Breast epithelium (tissue), 4 donors: ENCODE measurements at places on chromosomes 4 and X.
A peak's percentile ranks its signal among the peaks of the same experiment; 100 is the strongest.

- H3K27me3 ChIP-seq, result peaks cover 5% of the 10 kb centered on the region
- H3K4me3 ChIP-seq, result no peak overlapping the region
- H3K27ac ChIP-seq, result no peak overlapping the region
- H3K4me1 ChIP-seq, result no peaks in the 10 kb centered on the region
- no peaks in the 10 kb centered on the region for H3K36me3 ChIP-seq
These were observed 2.9 kb downstream of the GPR78 start for GRCh38 chr4:8582941-8583654.

DNA sequence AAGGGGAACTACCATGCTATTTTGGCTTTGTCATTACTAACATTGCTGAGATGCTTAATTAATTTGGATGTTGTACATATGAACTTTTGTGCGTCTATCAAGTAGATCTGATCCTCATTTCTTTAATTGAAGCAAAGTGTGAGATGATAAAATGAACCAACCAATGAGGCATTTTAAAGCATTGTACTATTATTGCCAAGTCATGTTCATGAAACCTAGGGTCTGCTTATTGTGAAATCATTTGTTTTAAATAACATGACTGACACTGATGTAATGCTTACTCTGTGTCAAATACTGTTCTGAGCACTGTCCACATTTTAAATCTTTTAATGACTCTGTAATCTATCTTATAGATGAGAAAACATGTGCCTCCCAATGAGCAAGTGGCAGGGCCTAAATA is 57.7 kb downstream of the C4orf33 start:
- H3K4me3 ChIP-seq, result no peak overlapping the region
- no peaks in the 10 kb centered on the region for H3K4me1 ChIP-seq
- no peak for DNase-seq
- no peak overlapping the region for H3K27ac ChIP-seq
- no peaks in the 10 kb centered on the region for H3K27me3 ChIP-seq
- H3K36me3 ChIP-seq, result no peaks in the 10 kb centered on the region

GRCh38 chrX:138026211-138026610 is 460.3 kb downstream of the ZIC3 start:
- H3K4me1 ChIP-seq, result no peaks in the 10 kb centered on the region
- peaks cover 36% of the 10 kb centered on the region for H3K27me3 ChIP-seq
- no peak overlapping the region for H3K27ac ChIP-seq
- no peak overlapping the region for H3K4me3 ChIP-seq
- no peaks in the 10 kb centered on the region for H3K36me3 ChIP-seq

DNA sequence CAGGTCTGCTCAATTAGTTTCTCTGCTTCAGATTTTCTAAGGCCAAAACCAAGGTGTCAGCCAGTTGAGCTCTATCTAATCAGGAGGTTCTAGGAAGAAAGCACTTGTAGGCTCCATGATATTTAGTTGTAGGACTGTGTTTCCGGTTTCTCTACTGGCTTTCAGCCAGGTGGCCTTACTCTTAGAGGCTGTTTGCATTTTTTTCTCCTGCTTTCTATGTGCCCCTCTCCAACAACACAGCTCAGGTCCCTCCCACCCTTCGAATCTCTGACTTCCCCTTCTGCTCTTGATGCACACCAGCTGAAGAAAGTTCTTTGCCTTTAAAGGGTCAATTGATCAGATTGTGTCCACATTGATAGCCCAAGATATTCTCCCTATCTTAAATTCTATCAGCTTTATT is 245.2 kb downstream of the RAB28 start:
- no peak overlapping the region for H3K4me3 ChIP-seq
- DNase-seq, result no peak
- H3K36me3 ChIP-seq, result no peaks in the 10 kb centered on the region
- no peak overlapping the region for H3K27ac ChIP-seq
- H3K27me3 ChIP-seq, result no peaks in the 10 kb centered on the region
- H3K4me1 ChIP-seq, result no peaks in the 10 kb centered on the region

DNA sequence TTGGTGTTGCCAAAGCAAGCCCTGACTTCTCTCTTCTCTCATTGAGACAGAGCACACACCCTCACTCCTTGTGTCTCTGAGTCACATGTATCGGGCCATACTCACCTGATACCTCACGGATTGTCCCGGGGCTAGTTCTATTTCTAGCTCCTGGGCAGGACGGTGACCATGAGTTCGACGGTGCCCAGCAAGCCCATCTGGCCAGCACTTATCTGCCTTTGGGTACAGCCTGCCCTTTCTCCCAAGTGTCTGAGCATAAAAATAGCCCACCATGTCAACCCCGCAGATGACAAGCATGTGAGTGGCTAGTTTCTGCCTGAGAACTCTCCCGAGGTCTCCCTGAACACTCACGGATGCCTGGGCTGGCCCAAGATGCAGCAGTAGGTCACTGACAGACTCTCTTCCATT is 158.5 kb downstream of the DHRSX start:
- H3K36me3 ChIP-seq, result no peaks in the 10 kb centered on the region
- H3K27me3 ChIP-seq, result no peaks in the 10 kb centered on the region
- no peak overlapping the region for H3K27ac ChIP-seq
- no peak for DNase-seq
- no peak overlapping the region for H3K4me3 ChIP-seq

- H3K4me3 ChIP-seq, result no peak overlapping the region
- no peak for DNase-seq
- no peak overlapping the region for H3K27ac ChIP-seq
- no peaks in the 10 kb centered on the region for H3K4me1 ChIP-seq
- no peaks in the 10 kb centered on the region for H3K27me3 ChIP-seq
These were observed 529.7 kb upstream of the RPS6KA3 start for GRCh38 chrX:20796450-20796849.

- no peaks in the 10 kb centered on the region for H3K27me3 ChIP-seq
- no peaks in the 10 kb centered on the region for H3K4me1 ChIP-seq
- H3K36me3 ChIP-seq, result no peaks in the 10 kb centered on the region
- H3K27ac ChIP-seq, result no peak overlapping the region
- no peak overlapping the region for H3K4me3 ChIP-seq
- DNase-seq, result peak; percentile 65
These were observed 13.3 kb upstream of the CD99 start for GRCh38 chrX:2677764-2678163.

DNA sequence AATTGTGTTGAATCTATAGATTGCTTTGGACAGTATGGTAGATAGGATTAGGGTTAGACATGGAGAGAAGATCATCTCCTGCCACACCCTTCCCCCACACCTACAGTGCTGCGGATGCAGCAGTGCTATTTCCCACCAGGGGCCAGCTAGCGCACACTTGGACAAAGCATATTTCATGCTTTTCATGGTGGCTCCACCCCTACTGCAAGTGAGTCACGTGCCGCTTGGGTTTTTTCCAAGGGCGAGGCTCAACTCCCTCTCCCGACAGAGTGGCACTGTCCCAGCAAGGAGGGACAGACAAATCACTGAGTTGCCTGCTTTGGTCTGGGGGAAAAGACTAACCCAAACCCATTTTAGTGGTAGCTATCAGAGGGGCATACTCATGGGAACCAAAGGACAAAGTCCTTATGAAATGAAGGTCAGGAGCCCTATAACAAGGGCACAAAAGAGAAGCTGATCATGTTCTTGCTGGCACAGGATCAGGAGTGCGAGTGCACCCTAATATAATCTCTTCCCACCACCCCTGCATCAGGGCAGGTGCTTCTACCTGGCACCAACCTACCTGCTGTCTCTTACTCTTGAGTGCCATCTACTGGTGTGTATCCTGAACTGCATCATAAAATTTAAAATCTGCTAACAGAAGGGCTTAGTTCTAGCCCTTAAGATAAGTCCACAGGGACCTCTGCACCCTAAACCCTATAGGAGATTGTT is 55.1 kb upstream of the PGAM4 start:
- no peak overlapping the region for H3K4me3 ChIP-seq
- H3K4me1 ChIP-seq, result no peaks in the 10 kb centered on the region
- no peak for DNase-seq
- peaks cover 25% of the 10 kb centered on the region for H3K27me3 ChIP-seq
- H3K36me3 ChIP-seq, result no peaks in the 10 kb centered on the region

DNA sequence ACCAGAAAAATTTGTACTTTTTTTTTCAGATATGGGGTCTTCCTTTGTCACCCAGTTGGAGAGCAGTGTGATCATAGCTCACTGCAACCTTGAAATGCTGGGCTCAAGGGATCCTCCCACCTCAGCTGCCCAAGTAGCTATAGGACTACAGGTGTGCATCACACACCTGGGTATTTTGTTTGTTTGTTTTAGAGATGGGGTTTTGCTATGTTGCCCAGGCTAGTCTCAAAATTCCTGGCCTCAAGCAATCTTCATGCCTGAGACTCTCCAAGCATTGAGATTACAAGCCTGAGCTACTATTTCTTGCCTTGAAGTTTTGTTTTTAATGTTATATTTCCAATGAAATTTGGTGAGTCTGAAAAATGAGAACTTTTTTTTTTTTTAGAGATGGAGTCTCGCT is 847.8 kb downstream of the TRIML1 start:
- no peaks in the 10 kb centered on the region for H3K27me3 ChIP-seq
- DNase-seq, result no peak
- H3K4me3 ChIP-seq, result no peak overlapping the region
- no peak overlapping the region for H3K27ac ChIP-seq
- no peaks in the 10 kb centered on the region for H3K36me3 ChIP-seq
- no peaks in the 10 kb centered on the region for H3K4me1 ChIP-seq

DNA sequence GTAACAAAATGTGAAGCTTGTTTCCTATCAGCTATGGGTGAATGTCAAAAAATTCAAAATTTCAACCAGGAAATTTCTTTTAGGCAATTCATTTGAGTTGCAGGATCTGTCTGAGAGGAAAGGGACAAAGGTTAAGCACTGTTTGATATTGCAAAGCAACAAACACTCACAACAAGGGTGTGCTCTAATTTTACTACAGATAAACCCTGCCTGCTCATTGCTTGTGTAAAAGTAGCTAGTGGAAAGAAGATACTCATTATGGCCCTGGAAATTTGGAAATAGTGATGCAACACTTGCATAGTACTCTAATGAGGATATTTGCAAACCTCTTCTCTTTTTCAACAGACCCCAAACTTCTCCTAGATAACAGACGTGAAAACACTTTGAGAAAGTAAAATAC is 27.1 kb downstream of the FAM47E start:
- H3K4me3 ChIP-seq, result no peak overlapping the region
- H3K27me3 ChIP-seq, result no peaks in the 10 kb centered on the region
- no peaks in the 10 kb centered on the region for H3K4me1 ChIP-seq
- H3K27ac ChIP-seq, result no peak overlapping the region

DNA sequence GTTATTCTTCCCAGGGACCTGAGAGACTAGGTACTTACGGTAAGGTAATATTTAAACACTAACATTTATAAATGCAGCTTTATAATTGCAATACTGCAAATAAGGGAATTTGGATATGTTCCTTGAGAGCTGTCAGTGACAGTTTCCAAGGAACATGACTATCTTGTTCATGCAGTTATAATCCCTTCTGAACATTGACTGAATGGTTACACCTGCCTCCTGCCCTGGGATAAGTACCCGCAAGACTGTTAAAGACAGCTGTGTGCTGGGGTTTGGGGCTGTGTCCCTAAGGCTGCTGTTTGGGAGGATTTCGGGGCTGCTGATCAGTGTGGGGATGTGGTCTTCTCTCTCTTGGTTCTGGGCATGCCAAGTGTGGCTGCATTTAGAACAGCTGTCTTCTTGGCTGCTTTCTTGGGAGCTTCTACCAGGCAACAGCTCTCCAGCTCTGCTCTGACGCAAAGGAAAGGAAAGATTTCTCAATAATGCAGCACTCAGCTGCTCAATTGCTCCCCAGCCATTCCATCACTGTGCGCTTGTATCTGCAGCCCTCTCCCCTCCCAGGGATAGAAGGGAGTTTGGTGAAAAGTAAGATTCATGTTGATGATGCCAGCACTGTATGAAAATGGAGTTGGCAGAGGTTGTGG is 298.8 kb upstream of the TAPT1 start:
- no peaks in the 10 kb centered on the region for H3K27me3 ChIP-seq
- no peaks in the 10 kb centered on the region for H3K4me1 ChIP-seq
- no peak overlapping the region for H3K27ac ChIP-seq
- no peaks in the 10 kb centered on the region for H3K36me3 ChIP-seq
- H3K4me3 ChIP-seq, result no peak overlapping the region

- H3K4me1 ChIP-seq, result peaks cover 5% of the 10 kb centered on the region
- H3K36me3 ChIP-seq, result no peaks in the 10 kb centered on the region
- H3K27me3 ChIP-seq, result no peaks in the 10 kb centered on the region
- no peak overlapping the region for H3K4me3 ChIP-seq
- H3K27ac ChIP-seq, result no peak overlapping the region
These were observed 357.7 kb upstream of the BOD1L1 start for GRCh38 chr4:13984991-13985800.

GRCh38 chrX:12469296-12469695 is 321.9 kb upstream of the PRPS2 start:
- no peaks in the 10 kb centered on the region for H3K27me3 ChIP-seq
- no peak overlapping the region for H3K27ac ChIP-seq
- DNase-seq, result no peak
- H3K36me3 ChIP-seq, result no peaks in the 10 kb centered on the region
- no peak overlapping the region for H3K4me3 ChIP-seq

DNA sequence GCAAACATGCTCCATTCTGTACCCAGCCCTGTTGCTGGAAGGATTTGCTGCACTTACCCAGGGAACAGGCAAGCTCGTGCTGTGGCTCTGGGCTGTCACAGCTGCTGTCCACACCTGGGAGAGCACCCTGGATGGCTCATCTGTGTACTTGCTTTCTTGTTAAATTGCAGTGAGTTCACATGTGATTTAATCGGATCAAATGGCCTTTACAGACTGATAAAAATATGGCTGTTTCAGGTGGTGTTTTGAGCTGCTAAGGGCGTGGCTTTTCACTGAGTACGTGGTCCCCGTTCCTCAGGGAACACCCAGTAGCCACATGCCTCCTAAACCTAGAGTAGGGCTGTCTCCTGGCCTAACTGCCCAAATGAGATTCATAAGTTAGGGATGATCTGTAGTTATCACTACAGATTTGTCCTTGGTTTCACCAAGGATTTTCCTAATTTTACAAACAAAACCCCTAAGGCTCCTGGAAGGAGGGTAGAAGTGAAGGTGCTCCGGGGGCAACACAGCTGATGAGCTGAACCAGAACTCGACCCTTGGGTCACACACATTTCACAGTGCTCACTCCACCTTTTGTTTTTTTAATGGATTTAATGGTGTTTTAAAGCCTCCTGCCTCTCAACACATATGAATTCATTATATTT is 13.7 kb downstream of the KLKB1 start:
- no peak overlapping the region for H3K27ac ChIP-seq
- H3K4me3 ChIP-seq, result no peak overlapping the region
- no peaks in the 10 kb centered on the region for H3K27me3 ChIP-seq
- no peak for DNase-seq
- H3K36me3 ChIP-seq, result no peaks in the 10 kb centered on the region

DNA sequence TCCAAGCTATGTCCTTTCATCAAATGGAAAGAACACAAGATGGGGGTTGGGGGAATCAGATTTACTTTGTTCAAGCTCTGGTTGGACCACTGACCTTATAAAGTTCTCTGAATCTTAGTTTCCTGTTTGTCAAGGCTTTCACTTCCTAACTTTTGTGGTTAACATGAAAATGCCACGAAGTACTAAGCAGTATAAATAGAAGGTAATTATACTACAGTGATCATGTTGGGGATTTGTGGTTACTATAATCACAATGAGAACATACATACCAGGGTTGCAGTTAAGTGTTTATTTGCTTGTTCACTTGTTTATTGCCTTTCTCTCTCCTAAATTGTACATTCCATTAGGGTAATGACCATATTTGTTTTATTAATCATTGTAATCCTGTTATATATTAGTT is 53.2 kb downstream of the SPRY1 start:
- H3K27me3 ChIP-seq, result no peaks in the 10 kb centered on the region
- DNase-seq, result no peak
- H3K4me3 ChIP-seq, result no peak overlapping the region
- no peaks in the 10 kb centered on the region for H3K4me1 ChIP-seq

- no peak overlapping the region for H3K27ac ChIP-seq
- no peaks in the 10 kb centered on the region for H3K36me3 ChIP-seq
- H3K27me3 ChIP-seq, result no peaks in the 10 kb centered on the region
These were observed 568.5 kb downstream of the IQCM start for GRCh38 chr4:149247164-149247563.
